Right renal cortex interstitium (tissue), 3 donors: ENCODE measurements at places on chromosomes 12 and 14. TPM values are rescaled to one million over a fixed set of nuclear protein-coding genes. Genes with fewer than 3 reads are reported as not detected.

- no peak for DNase-seq
These were observed 1390.7 kb downstream of the FSCB start for GRCh38 chr14:43116341-43116740.

- DNase-seq = no peak
These were observed 6.2 kb downstream of the CMKLR1 start for GRCh38 chr12:108332791-108333382.

GRCh38 chr12:78562368-78563205, 302.0 kb upstream of the SYT1 start:
- no peak for DNase-seq

DNA sequence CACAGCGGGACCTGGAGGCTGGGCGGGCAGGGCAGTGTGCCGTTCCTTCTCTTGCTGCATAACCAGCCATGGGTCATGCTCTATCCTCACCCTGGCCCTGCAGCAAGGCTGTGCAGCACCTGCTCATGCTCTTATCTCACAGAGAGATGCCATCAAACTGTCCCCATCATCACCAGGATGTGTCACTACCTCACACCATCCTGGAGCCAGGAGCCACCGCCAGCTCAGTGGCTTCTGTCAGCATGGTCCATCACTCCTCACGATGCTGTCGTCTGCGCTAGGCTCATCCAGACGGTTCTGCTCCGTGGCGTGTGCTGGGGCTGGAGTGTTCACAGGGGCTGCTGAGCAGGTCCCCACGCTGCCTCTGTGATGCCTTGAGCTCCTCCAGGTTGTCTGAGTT, 77.2 kb upstream of the DYNC1H1 start:
- DNase-seq = no peak

DNA sequence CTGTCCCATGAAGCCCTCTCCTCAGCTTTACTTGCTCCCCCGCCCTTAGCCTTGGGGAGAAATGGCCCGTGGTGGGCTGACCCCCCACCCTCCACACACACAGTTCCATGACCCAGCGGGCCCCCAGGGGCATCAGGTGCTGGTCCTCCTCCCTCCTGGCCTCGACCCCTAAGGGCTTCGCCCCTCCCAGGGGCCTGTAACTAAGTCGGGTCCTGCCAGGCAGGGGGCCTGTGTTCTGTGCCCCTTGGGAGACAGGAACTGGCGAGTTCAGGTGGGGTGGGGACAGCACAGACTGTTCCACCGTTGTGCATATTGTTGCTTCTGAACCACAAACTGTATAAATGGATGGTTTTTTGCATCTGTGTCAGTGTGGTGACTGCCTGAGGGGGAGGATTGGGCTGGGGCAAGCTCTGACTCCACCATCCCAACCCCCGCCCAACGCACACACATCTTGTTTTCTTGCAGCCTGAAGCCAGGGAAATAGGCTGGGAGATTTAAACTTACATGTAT, 8.8 kb downstream of the TAMALIN start:
- DNase-seq = no peak

DNA sequence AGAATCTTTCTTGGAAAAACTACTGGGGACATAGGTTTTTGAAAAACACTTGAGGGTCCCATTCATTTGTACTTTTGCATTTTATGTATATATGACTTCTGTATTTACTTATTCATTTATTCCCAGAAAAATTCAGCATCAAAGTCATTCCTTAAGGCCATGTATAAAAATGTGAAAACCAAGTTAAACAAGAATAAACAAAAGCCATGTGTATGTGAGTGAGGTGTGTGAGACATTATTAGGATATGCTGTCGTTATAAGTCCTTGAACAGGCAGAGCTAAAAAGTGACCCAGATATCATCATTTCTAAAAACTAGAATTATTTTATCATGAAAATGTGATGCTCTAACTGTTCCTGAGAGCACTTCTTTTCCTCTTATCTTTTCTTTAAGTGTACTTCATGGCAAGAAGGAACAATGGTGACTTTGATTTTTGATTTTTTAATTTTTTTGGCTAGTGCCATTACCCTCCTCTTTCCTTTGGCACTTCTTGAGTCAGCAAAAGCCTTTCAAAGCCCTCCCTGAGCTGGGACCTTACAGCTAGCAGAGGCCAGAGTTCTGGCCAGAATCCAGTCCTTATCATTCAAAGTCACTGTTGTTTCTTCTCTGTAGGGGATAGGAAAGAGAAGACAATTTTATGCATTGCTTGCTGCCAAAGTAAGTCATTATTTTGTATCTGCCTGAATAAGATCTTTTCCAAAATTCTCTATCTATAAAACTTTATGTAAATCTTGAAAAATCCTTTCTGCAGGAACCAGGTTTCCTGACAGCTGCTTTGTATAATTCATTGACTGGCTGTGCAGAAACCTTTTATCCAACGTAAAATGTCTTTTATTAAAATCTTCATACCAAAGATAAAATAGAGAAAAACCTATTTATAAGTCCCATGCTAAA, 419.7 kb upstream of the PRICKLE1 start:
- DNase-seq = no peak

DNA sequence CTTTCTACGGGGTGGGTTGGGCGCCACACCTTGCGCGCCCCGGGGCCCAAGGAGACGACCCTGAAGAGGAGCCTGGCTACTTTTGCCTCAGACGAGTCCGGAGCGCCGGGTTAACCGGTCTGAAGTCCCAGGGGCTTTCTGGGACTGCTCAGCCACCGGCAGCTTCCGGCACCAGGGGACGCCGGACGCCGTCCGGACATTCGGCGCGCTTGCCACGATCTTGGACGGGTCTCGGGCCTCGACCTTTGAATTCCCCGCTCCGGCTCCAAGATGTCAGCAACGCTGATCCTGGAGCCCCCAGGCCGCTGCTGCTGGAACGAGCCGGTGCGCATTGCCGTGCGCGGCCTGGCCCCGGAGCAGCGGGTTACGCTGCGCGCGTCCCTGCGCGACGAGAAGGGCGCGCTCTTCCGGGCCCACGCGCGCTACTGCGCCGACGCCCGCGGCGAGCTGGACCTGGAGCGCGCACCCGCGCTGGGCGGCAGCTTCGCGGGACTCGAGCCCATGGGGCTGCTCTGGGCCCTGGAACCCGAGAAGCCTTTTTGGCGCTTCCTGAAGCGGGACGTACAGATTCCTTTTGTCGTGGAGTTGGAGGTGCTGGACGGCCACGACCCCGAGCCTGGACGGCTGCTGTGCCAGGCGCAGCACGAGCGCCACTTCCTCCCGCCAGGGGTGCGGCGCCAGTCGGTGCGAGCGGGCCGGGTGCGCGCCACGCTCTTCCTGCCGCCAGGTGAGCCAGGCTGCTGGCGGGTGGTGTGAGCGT, at the start of gene ACOT4:
Gene ACOT4, plus strand, starts transcription at position 184 of the 760 bp plus-strand sequence. Its CDS starts 87 bp downstream, at position 271.
- DNase-seq = no peak

- no peak for DNase-seq
These were observed 87.6 kb upstream of the HIF1A start for GRCh38 chr14:61607570-61608244.

- DNase-seq = no peak
These were observed 26.1 kb downstream of the TPCN1 start for GRCh38 chr12:113247123-113248050.

DNA sequence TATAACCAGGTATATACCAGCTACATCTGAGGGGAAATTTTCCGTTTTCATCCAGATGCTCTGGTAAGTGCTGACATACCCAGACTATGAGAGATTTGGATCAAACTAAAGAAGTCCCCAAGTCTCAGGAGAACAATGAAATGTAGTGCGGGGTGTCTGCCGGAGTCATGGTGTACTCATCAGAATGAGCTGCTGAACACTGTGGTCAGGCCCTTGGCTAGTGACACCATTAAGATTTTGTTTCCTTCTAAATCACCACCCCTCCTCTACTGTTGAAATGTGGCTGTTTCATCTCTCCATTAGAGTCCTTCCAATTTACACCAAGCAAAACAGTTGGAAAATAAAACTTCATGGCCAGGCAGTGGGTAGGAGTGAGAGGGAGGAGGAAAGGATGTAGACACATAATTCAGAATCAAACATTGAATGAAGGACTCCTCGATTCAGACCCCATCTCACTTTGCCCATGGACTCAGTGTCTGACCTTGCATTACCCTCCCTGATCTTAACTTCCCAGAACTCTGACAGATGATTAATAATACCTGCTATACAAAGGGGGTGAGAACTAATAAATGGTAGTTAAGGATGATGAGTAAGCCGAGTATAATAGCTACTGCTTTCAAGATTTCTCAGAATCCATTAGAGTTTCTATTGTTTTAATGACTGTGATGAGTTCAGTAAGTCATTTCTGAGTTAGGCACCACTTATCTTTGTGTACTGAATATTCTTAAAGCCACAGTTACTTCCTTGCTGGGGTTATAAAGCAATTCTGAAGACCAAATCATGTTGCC, 127.4 kb downstream of the CRADD start:
- no peak for DNase-seq

DNA sequence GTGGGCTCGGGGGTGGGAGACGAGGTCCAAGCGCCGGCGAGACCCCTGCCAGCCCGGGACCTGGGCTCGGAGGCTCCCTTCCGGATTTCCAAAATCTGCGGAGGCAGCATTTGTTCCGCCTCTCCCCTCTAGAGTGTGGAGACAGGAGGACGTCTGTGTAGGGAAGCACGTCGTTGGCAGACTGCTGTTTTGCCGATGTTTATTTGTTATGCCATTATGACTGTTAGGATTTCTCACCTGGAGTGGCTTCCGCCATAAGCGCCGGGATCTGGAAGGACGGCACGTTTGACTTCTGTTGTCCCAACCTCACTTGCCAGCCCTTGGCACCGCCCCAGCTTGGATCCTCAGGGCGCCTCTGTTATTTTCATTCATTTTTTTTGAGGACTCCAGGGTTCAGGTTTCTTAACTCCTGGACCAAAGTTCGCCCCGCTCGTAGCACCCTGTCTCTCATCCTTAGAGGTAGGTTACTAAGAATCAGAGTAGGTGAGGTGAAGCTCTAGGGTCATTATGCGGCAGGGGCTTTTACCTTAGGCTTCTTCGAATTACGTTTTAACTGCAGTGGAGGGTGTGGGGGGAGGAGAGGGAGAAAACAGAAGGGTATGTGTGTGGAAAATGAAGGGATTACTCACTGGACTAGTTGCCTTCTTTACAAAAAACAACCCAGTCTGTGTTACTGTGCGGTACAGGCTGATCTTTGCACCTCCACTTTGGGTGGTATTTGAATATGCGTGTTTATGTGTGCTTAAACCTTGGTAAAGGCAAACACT, 547 bp upstream of the PYGL start:
- DNase-seq = no peak

Gene NUP107
- polyA plus RNA-seq = 79.3 TPM

Gene STAT6
- 99.2 TPM for polyA plus RNA-seq
